ENCODE measurements at places on chromosomes 2 and 18.

DNA sequence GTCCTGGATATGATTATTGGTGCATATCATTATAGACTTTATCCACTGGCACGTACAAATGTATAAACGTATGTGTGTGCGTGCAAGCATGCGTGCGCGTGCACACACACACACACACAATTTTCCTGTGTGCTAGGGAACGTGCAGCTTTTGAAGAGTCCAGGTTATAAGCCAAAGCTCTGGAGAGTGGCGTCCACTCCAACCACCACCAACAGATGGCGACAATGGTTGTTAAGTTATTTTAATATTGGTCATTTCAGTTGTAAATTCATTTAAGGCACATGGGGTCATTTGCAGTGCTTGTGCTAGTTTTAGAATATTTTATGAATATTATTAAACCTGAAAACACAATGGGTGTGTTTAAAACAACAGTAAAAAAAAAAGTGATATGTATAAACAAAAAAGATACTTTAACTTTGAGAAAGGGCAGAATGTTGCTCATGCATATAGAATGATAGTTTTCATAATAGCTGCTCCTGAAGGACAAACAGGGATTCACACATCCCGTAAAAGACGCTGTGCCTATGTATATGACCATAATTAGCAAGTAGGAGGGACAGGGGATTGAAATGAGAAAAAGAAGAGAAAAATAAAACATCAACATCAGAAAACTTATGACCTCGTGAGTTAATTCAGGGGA is 124.2 kb upstream of the ITGB6 start:
- DNase-seq = no peak

DNA sequence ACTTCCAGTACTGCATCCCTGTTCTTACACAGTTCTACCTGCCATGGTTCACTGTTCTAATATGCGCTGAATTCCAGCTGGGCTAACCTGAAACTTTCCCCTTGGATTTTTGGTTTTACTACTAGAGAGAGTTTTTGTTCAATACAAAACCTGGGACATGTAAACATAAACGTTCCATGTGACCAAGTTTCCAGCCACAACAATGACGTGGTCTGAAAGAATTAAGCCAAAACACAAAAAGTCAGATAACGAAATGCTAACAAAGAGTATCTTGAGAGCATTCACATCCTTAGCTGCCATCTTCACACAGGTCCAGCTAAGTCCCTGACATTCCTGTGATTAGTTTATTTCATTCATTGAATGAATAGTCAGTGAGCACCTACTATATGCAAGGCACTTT is 467.0 kb upstream of the PKDCC start:
- no peak for DNase-seq

- DNase-seq = no peak
These were observed 195.3 kb upstream of the SMAD2 start for GRCh38 chr18:48125724-48126123.

DNA sequence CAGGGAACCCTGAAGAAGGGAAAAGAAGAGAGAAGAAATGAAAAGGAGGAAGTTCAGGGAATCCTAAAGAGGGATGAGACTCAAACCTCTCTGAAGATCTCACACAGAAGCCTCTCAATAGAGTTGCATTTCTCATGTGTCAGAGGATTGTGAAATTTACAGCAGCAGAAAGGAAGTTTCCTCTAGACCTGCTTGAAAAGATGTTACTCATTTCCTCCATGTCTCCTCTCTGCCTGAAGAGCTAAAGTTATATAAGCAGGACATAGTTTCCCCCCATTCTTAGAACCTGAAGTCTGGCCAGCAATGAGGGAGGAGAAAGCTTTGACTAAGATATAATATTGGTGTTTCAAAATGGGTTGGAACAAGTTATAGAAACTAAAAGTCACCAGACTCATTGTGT is 1155.6 kb downstream of the LRP1B start:
- no peak for DNase-seq

GRCh38 chr18:46001892-46002291 is 34.8 kb upstream of the EPG5 start:
- no peak for DNase-seq

GRCh38 chr18:74314759-74315463 is 728 bp upstream of the C18orf63 start:
- DNase-seq = no peak

DNA sequence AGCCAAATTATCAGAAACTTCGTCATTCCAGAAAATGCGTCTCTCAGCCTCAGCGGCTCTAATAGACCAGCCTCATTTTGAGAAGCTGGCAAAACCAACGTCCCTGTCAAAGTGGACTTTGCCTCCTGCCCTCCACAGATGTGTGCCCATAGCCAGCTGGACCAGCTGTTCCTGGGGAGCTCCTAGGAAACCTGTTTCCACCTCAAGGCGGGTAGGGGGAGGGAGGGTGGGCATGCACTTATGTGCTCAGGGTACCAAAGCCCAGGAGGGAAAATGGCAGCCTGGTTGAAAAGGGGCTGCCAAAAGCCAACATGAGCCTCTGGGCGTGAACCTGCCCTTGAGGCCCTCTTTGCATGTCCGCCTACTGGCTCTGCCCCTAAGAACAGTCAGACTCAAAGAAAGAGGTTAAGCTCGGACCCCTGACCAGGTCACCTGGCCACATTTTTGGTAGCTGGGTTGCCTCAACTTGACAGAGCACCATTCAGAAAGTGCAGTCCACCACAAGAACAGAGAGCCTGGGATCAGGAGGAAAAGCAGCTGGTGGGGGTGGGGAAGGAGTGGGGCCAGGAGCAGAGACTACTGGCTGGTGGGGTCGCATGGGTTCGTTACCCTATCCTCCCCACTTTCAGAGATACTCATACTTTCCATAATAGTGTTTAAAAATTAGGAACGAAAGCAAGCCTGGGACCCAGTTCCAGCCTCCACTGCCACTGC is 3.5 kb downstream of the PER2 start:
- no peak for DNase-seq

Data from GF-D8 (cell line).